Left lung (tissue), 14 donors: ENCODE measurements at places on chromosomes 3 and 15. TPM values are rescaled to one million over a fixed set of nuclear protein-coding genes. Genes with fewer than 3 reads are reported as not detected.

The CYP1A2 gene
- total RNA-seq = not detected

The ALDH1A3 gene
- total RNA-seq = 13.7 TPM

The CHRNA3 gene
- not detected for total RNA-seq

The CCR4 gene
- 0.87 TPM for total RNA-seq

The LRRC3B gene
- total RNA-seq = not detected

The BRK1 gene
- 126 TPM for total RNA-seq

The TSEN2 gene
- total RNA-seq = 8.1 TPM

DNA sequence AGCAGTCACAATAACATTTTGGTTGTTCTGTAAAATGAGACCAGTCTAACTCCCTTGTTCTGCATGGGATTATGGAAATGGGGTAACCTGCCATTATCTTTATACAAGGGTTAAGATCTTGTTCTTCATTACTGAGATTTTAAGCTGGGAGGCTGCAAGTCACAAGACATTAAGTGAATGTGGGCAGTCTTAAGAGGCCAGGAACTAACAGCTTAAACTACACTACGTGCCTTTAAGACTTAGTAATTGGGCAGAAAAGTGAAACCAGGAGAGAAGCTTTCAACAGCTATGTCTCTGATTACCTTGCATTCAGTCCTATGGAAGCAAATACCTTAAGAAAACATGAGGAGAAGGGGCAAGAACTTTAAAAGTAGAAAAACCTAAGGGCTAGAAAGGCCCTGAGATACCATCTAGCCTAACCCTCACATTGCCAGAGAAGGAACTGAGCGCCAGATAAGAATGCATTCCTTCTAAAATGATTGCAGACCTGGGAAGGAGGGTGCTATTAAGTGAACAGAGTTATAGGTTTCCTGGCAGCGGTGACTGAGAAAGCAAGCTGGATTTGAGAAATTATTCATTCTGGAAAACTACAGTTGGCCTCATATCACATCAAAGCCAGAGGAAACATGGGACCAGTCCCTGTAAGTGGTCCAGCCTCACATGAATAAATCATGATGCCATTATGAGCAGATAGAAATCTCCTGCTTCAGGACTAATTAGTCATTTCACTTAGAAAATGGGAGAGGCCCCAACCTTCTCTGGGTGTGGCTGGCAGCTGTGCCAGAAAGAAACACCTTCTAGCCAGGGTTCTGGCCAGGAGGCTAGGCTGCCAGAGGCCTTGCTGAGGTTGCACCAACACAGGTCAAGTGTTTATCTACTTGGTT is 32.9 kb downstream of the DAPK2 start:
- DNase-seq = no peak

DNA sequence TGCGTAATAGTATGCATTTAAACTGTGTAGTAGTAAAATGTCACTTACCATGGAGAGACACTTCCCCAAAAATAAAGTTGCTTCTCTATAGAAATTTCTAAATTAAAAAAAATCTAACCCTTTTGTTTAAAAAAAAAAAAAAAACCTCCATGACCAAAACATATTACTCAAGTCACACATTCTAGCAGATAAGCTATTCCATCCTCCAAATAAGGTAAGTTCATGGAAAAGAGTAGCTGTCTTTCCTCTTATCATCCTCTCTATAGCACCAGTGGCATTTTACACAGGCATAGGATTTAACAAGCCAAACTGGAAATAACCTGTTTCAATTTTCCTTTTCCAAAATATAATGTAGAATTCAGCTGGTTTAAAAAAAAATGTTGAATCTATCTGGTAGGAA is 57.4 kb downstream of the LRRFIP2 start:
- no peak for DNase-seq

DNA sequence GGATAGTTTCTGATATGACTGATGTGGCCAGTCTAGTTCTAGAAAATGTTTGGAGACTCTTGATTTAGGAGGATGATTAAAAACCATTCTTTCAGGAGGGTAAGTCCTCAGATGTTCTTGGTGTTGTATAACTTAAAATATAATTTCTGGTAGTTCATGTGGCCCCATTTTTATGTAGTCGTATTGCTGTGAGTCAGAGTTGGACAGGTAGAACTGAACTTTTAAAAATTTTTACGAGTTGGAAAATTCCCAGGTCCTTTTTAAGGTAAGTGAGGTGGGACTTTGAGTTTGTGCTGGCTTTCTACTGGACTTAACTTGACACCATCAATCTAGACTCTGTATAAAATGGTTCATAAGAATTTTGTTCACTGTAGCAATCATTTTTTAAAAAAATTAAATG is 92.3 kb downstream of the TCF12 start:
- DNase-seq = no peak

DNA sequence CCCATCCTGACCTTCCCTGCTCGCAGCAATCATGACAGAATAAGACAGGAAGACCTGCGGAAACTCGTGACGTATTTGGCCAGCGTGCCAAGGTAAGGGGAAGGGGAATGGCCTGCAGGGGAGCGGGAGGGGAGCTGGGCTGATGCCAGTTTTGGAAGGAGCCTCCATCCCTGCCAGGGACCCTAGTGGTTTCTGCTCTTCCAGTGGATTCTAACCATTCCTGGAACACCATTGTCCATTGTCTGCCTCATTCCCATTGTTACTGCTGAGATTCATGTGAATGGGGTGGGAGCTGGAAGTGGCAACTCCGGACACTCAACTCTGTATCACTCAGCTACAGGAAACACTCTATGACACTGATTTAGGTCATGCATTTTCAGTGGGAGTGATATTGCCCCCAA is 242.9 kb upstream of the ROPN1 start:
- DNase-seq = no peak

GRCh38 chr15:36432161-36432560 is 147.3 kb upstream of the CDIN1 start:
- no peak for DNase-seq

DNA sequence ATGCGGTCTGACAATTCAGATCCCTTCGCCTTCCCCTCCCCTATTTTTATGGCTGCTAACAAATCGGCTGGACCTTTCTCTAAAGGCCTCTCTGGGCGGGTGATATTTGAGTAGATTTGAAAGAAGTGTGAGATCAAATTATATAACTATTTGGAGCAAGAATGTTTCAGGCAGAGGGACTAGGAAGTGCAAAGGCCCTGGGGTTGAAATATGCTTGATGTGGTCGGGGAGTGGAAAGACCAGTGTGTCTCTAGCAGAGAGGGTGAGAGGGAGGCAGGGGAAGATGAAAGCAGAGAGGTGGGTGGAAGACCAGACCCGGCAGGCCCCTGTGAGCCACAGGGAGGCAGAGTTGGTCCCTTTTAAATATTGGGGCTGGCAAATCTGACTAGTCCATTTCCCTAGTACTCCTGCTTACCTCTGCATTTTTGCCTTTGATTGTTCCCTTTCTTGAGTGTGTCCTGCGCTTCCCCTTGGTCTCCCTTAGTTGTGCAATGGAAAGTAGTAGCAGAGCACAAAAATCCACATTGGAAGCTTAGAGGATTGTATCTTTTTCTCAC is 32.3 kb downstream of the SLCO3A1 start:
- no peak for DNase-seq

GRCh38 chr3:59372346-59372745 is 322.5 kb upstream of the CFAP20DC start:
- no peak for DNase-seq

DNA sequence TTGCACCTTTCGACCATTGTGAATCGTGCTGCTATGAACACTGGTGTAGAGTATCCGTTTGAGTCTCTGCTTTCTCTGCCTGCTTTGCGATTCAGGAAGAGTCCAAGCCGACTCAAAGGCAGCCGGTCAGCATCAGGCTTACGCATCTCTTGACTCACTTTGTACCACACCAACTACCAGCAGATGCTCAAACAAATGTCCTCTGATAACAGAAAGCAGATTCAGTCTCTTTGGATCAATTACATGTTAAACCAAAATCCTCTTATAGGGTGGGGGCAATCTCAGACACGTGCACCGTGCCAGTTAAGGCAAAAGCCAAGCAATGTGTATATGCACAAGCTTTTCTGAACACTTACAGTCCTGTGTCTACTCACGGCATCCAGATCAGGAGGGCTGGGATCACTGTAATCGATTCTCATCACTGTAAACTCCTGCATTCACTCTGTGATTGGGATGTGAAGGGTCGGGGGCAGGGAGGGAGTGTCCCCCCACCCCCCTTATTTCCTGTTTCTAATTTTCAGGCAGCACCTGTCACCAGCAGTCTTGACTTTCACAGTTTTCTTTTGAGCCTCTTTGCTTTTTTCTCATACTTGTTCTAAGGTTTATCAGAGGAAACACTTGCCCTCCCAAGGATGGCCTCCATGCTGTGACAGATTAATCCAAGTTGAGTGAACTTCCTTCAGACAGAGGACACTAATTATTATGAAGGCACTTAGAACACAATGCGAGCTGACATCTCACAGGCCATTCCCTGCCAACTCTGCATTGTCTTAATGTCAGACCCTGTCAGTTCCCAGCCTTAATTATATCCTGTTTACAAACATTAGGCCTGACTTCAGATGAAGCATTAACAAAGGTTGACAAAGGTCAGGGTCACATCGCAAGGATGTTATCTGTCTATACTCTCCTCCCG is 153.5 kb downstream of the MECOM start:
- no peak for DNase-seq

GRCh38 chr3:106130384-106131198 is 261.8 kb upstream of the CBLB start:
- no peak for DNase-seq

GRCh38 chr3:180683816-180684215 is 4.5 kb upstream of the CCDC39 start:
- no peak for DNase-seq
